Smooth muscle cell of the umbilical artery (primary cell): ENCODE measurements at places on chromosomes 11 and 22. TPM values are rescaled to one million over a fixed set of nuclear protein-coding genes. Genes with fewer than 3 reads are reported as not detected.

Gene VWCE
- total RNA-seq = 1.6 and 1.8 TPM in 2 replicates

Gene OR51E2
- 0.59 and 1.8 TPM in 2 replicates for total RNA-seq

Gene C11orf91
- not detected in 2 replicates for total RNA-seq

Gene NEFH
- total RNA-seq = 0.59 and 1.0 TPM in 2 replicates

Gene BIK
- total RNA-seq = not detected in 2 replicates

Gene FXYD6
- not detected in 2 replicates for total RNA-seq

Gene CNIH2
- 0.37 TPM in 1 of 2 replicates, not detected in the other for total RNA-seq

Gene LARGE2
- under 0.01 TPM in 1 of 2 replicates, not detected in the other for total RNA-seq

Gene DDT
- 75.8 and 104 TPM in 2 replicates for total RNA-seq

Gene DEPDC7
- total RNA-seq = 6.5 and 8.9 TPM in 2 replicates

Gene SDHD
- 107 and 111 TPM in 2 replicates for total RNA-seq

Gene DAGLA
- total RNA-seq = 2.1 and 4.4 TPM in 2 replicates

Gene SERGEF
- 15.3 and 25.2 TPM in 2 replicates for total RNA-seq

Gene SYCE3
- total RNA-seq = not detected in 2 replicates

Gene GNG3
- total RNA-seq = not detected in 2 replicates

Gene TSSK2
- not detected in 2 replicates for total RNA-seq

Gene NAALAD2
- 1.0 and 2.4 TPM in 2 replicates for total RNA-seq

Gene CNGA4
- 0.09 TPM in 1 of 2 replicates, not detected in the other for total RNA-seq

Gene MYBPC3
- not detected in 2 replicates for total RNA-seq

Gene PARVG
- 0.05 TPM in 1 of 2 replicates, not detected in the other for total RNA-seq

Gene UBQLN3
- total RNA-seq = 0.14 TPM in 1 of 2 replicates, not detected in the other

Gene GLYAT
- total RNA-seq = not detected in 2 replicates

Gene OR10A2
- not detected in 2 replicates for total RNA-seq

Gene TRIM49C
- total RNA-seq = not detected in 2 replicates

Gene SIK2
- 8.6 and 8.9 TPM in 2 replicates for total RNA-seq

Gene SELENOM
- 118 and 197 TPM in 2 replicates for total RNA-seq

Gene TMPRSS5
- 0.09 TPM in 1 of 2 replicates, not detected in the other for total RNA-seq

Gene APLNR
- total RNA-seq = not detected in 2 replicates

Gene TUG1
- 43.1 and 60.6 TPM in 2 replicates for total RNA-seq

Gene ENTHD1
- total RNA-seq = not detected in 2 replicates

Gene CCDC89
- total RNA-seq = 2.5 and 3.6 TPM in 2 replicates

Gene SF3A1
- 14.3 and 39.3 TPM in 2 replicates for total RNA-seq

Gene C11orf24
- 40.1 and 66.5 TPM in 2 replicates for total RNA-seq

Gene OR51G1
- not detected in 2 replicates for total RNA-seq

Gene BBOX1
- total RNA-seq = not detected in 2 replicates

Gene ROM1
- 2.5 and 3.9 TPM in 2 replicates for total RNA-seq

Gene ZNF70
- 4.2 and 6.7 TPM in 2 replicates for total RNA-seq

Gene CTSF
- 13.8 and 27.0 TPM in 2 replicates for total RNA-seq

Gene NXPE2
- 0.09 and 0.30 TPM in 2 replicates for total RNA-seq

Gene RPS3
- 1,278 and 1,672 TPM in 2 replicates for total RNA-seq

Gene SRSF8
- 16.0 and 22.2 TPM in 2 replicates for total RNA-seq

Gene NDUFA6
- total RNA-seq = 28.5 and 54.6 TPM in 2 replicates

Gene MS4A15
- not detected in 2 replicates for total RNA-seq

Gene AQP11
- 2.8 and 8.9 TPM in 2 replicates for total RNA-seq

Gene AHNAK
- 313 and 660 TPM in 2 replicates for total RNA-seq

Gene APOL5
- total RNA-seq = not detected in 2 replicates

Gene SNX32
- total RNA-seq = 0.92 and 1.8 TPM in 2 replicates

Gene SLC43A1
- 12.5 and 17.8 TPM in 2 replicates for total RNA-seq

Gene P4HA3
- 116 and 240 TPM in 2 replicates for total RNA-seq

Gene GUCY1A2
- under 0.01 and 0.18 TPM in 2 replicates for total RNA-seq

Gene DCHS1
- 4.4 and 10.4 TPM in 2 replicates for total RNA-seq

Gene SLC22A12
- total RNA-seq = not detected in 2 replicates

Gene NTM
- total RNA-seq = 45.4 and 168 TPM in 2 replicates

Gene SREBF2
- total RNA-seq = 52.6 and 96.5 TPM in 2 replicates

Gene P2RX6
- 4.5 and 8.3 TPM in 2 replicates for total RNA-seq

Gene CDKN1C
- 4.8 and 12.5 TPM in 2 replicates for total RNA-seq

Gene DEUP1
- total RNA-seq = not detected in 2 replicates

Gene ABCC8
- total RNA-seq = not detected in 2 replicates

Gene CRYAB
- 3.0 and 6.0 TPM in 2 replicates for total RNA-seq
